ENCODE measurements at places on chromosomes 1 and 21. TPM values are rescaled to one million over a fixed set of nuclear protein-coding genes. Genes with fewer than 3 reads are reported as not detected.

Gene FAM72C
- 2.8 TPM for total RNA-seq

GRCh38 chr1:153693466-153693865 is 15.0 kb downstream of the NPR1 start:
- no peak for DNase-seq

- no peak for DNase-seq
Measured at GRCh38 chr1:185849014-185849413, 114.8 kb downstream of the HMCN1 start.

Gene VSIG8
- total RNA-seq = not detected

Gene HCRTR1
- total RNA-seq = 1.4 TPM

Gene MAGI3
- total RNA-seq = 13.9 TPM

All from endothelial cell of umbilical vein (primary cell).